Activated CD8-positive, alpha-beta T cell treated with anti-CD3 and anti-CD28 coated beads for 36 hours (primary cell): ENCODE measurements at places on chromosomes 4 and X.

GRCh38 chrX:153381684-153382532, 19.2 kb downstream of the PNMA6E start:
- H3K4me3 ChIP-seq: no peak overlapping the region
- H3K36me3 ChIP-seq: no peaks in the 10 kb centered on the region
- peak; percentile 35 for DNase-seq

- no peak overlapping the region for H3K4me3 ChIP-seq
- H3K4me1 ChIP-seq: no peaks in the 10 kb centered on the region
- H3K27ac ChIP-seq: no peak overlapping the region
- H3K36me3 ChIP-seq: peaks cover 1% of the 10 kb centered on the region
- no peaks in the 10 kb centered on the region for H3K27me3 ChIP-seq
Measured at GRCh38 chrX:38304010-38304409, 23.3 kb downstream of the RPGR start.

GRCh38 chr4:8904666-8905065, 33.0 kb upstream of the HMX1 start:
- H3K4me3 ChIP-seq: no peak overlapping the region
- H3K36me3 ChIP-seq: peaks cover 2% of the 10 kb centered on the region
- H3K27me3 ChIP-seq: no peaks in the 10 kb centered on the region
- H3K4me1 ChIP-seq: no peaks in the 10 kb centered on the region

- no peak for DNase-seq
- H3K4me3 ChIP-seq: peak overlapping the region; percentile 83
- peaks cover 49% of the 10 kb centered on the region for H3K4me1 ChIP-seq
Measured at GRCh38 chr4:119211867-119212233, 663 bp upstream of the USP53 start.

GRCh38 chrX:54640103-54640690, 110.2 kb downstream of the GNL3L start:
- peak overlapping the region; percentile 78 for H3K4me3 ChIP-seq
- peaks cover 9% of the 10 kb centered on the region for H3K4me1 ChIP-seq
- peaks cover 2% of the 10 kb centered on the region for H3K36me3 ChIP-seq

- H3K27me3 ChIP-seq: no peaks in the 10 kb centered on the region
- no peak for DNase-seq
Measured at GRCh38 chr4:189237340-189237739, 703.3 kb upstream of the FRG1 start.

DNA sequence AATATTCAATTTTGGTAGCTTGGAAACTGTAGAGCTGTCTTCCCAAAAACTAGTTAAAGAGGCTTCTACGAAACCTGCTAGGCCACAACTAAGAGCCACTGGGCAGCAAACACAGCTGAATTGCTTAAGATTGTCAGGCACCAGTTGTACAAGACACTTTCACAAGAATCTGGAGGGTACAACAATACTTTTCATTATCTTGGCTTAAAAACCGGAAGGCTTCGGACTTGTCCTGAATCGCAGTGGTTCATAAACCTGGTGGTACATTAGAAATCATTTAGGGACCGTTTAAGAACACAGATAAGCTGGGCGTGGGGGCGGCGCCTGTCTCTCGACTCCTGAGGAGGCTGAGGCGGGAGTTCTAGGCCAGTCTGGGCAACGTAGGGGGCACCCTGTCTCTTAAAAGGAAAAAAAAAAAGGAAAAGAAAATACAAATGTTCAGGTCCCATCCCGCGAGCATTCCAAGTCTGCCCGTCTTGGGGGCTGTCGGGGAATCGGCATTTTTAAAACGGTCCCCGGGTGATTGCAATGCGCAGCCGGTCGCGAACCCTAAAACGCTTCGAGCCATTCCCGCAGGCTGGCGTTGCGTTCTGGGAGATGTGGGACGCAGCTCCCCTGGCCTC, 763 bp downstream of the PYURF start:
- peak overlapping the region; percentile 90 for H3K4me3 ChIP-seq
- peak overlapping the region; percentile 89 for H3K27ac ChIP-seq
- H3K4me1 ChIP-seq: peaks cover 35% of the 10 kb centered on the region
- H3K36me3 ChIP-seq: peaks cover 10% of the 10 kb centered on the region

GRCh38 chrX:11427453-11428071, 134.3 kb downstream of the AMELX start:
- H3K27me3 ChIP-seq: peaks cover 24% of the 10 kb centered on the region
- H3K36me3 ChIP-seq: no peaks in the 10 kb centered on the region
- no peak overlapping the region for H3K4me3 ChIP-seq
- no peaks in the 10 kb centered on the region for H3K4me1 ChIP-seq
- H3K27ac ChIP-seq: no peak overlapping the region

- H3K36me3 ChIP-seq: no peaks in the 10 kb centered on the region
- H3K4me1 ChIP-seq: no peaks in the 10 kb centered on the region
- no peaks in the 10 kb centered on the region for H3K27me3 ChIP-seq
Measured at GRCh38 chrX:70825366-70825765, 83.1 kb downstream of the TEX11 start.

DNA sequence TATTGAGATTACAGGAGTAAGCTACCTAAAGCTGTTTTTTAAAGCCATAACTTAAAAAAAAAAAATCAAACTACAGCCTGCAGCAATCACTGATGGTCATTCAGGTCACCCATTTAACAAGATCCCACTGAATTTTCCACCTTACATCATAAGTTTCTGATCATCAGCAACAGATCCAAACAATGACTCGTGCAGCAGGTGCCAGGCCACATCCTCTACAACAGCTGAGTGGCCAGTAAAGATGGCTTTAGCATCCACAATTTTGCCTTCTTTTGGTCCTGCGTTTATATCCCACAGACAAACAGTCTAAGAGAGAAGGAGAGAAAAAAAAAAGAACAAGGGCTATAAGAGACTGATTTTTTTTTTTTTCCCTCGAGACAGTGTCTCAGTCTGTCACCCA, 16.6 kb downstream of the RBBP7 start:
- peak overlapping the region; percentile 63 for H3K27ac ChIP-seq
- DNase-seq: no peak
- peaks cover 53% of the 10 kb centered on the region for H3K4me1 ChIP-seq
- peaks cover 62% of the 10 kb centered on the region for H3K36me3 ChIP-seq
- H3K27me3 ChIP-seq: no peaks in the 10 kb centered on the region

- peaks cover 65% of the 10 kb centered on the region for H3K27me3 ChIP-seq
- H3K36me3 ChIP-seq: no peaks in the 10 kb centered on the region
- H3K4me1 ChIP-seq: peaks cover 35% of the 10 kb centered on the region
Measured at GRCh38 chr4:153787061-153787560, 1.8 kb downstream of the SFRP2 start.

- H3K4me1 ChIP-seq: no peaks in the 10 kb centered on the region
- no peaks in the 10 kb centered on the region for H3K27me3 ChIP-seq
- no peak for DNase-seq
- H3K36me3 ChIP-seq: peaks cover 5% of the 10 kb centered on the region
- no peak overlapping the region for H3K27ac ChIP-seq
Measured at GRCh38 chr4:2091990-2092668, 33.0 kb downstream of the NAT8L start.

GRCh38 chr4:65033899-65034298, 624.6 kb upstream of the TECRL start:
- no peaks in the 10 kb centered on the region for H3K4me1 ChIP-seq
- no peak overlapping the region for H3K4me3 ChIP-seq
- no peak overlapping the region for H3K27ac ChIP-seq
- no peaks in the 10 kb centered on the region for H3K36me3 ChIP-seq
- no peak for DNase-seq

- DNase-seq: peak; percentile 73
- peaks cover 53% of the 10 kb centered on the region for H3K4me1 ChIP-seq
- peak overlapping the region; percentile 98 for H3K4me3 ChIP-seq
- H3K27me3 ChIP-seq: no peaks in the 10 kb centered on the region
- H3K36me3 ChIP-seq: peaks cover 19% of the 10 kb centered on the region
- H3K27ac ChIP-seq: peak overlapping the region; percentile 91
Measured at GRCh38 chrX:48956728-48957414, 536 bp downstream of the OTUD5 start.

- H3K27me3 ChIP-seq: peaks cover 10% of the 10 kb centered on the region
- no peaks in the 10 kb centered on the region for H3K36me3 ChIP-seq
- no peak for DNase-seq
- H3K4me3 ChIP-seq: no peak overlapping the region
Measured at GRCh38 chrX:30302956-30303355, 6.2 kb downstream of the NR0B1 start.

GRCh38 chr4:94349193-94349592, 6.6 kb upstream of the HPGDS start:
- peaks cover 62% of the 10 kb centered on the region for H3K4me1 ChIP-seq
- H3K27ac ChIP-seq: peak overlapping the region; percentile 72
- no peaks in the 10 kb centered on the region for H3K36me3 ChIP-seq
- peaks cover 20% of the 10 kb centered on the region for H3K27me3 ChIP-seq
- H3K4me3 ChIP-seq: no peak overlapping the region

GRCh38 chrX:276581-277201, 4.5 kb upstream of the PLCXD1 start:
- H3K4me1 ChIP-seq: peaks cover 17% of the 10 kb centered on the region
- H3K4me3 ChIP-seq: peak overlapping the region; percentile 74
- H3K27me3 ChIP-seq: no peaks in the 10 kb centered on the region
- H3K27ac ChIP-seq: no peak overlapping the region

DNA sequence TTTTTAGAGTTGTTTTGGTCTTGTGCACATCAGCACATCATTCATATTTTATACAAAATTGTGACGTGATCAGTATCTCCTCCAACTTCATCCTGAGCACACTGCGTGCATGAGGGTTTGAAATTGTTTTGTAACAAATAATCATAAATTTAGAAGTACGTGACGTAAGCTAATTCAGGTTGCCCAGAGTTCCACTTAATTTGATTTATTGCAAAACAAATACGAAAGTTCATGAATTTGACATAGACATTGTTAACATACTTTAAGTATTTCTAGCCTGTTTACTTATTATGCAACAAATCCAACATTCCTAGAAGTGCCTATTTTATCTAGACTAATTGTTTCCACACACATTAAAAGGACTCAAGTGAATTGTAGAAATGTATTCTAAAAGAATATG, 48.3 kb downstream of the MAP7D3 start:
- no peak for DNase-seq
- H3K27ac ChIP-seq: peak overlapping the region; percentile 71
- H3K4me3 ChIP-seq: no peak overlapping the region
- no peaks in the 10 kb centered on the region for H3K27me3 ChIP-seq
- peaks cover 23% of the 10 kb centered on the region for H3K4me1 ChIP-seq

GRCh38 chr4:172819353-172819752, 349.3 kb upstream of the GALNT7 start:
- no peak overlapping the region for H3K27ac ChIP-seq
- no peaks in the 10 kb centered on the region for H3K4me1 ChIP-seq
- no peak for DNase-seq
- H3K36me3 ChIP-seq: no peaks in the 10 kb centered on the region
- peaks cover 3% of the 10 kb centered on the region for H3K27me3 ChIP-seq
- no peak overlapping the region for H3K4me3 ChIP-seq

- no peaks in the 10 kb centered on the region for H3K27me3 ChIP-seq
- no peaks in the 10 kb centered on the region for H3K4me1 ChIP-seq
- no peak overlapping the region for H3K4me3 ChIP-seq
- H3K36me3 ChIP-seq: no peaks in the 10 kb centered on the region
Measured at GRCh38 chrX:14546190-14546589, 16.9 kb downstream of the GLRA2 start.

GRCh38 chrX:47864785-47865184, 28.1 kb downstream of the ZNF81 start:
- H3K4me1 ChIP-seq: no peaks in the 10 kb centered on the region
- H3K27ac ChIP-seq: no peak overlapping the region
- peaks cover 9% of the 10 kb centered on the region for H3K36me3 ChIP-seq
- DNase-seq: no peak
- no peaks in the 10 kb centered on the region for H3K27me3 ChIP-seq

GRCh38 chr4:183038436-183038835, 60.6 kb upstream of the WWC2 start:
- H3K36me3 ChIP-seq: no peaks in the 10 kb centered on the region
- DNase-seq: no peak

DNA sequence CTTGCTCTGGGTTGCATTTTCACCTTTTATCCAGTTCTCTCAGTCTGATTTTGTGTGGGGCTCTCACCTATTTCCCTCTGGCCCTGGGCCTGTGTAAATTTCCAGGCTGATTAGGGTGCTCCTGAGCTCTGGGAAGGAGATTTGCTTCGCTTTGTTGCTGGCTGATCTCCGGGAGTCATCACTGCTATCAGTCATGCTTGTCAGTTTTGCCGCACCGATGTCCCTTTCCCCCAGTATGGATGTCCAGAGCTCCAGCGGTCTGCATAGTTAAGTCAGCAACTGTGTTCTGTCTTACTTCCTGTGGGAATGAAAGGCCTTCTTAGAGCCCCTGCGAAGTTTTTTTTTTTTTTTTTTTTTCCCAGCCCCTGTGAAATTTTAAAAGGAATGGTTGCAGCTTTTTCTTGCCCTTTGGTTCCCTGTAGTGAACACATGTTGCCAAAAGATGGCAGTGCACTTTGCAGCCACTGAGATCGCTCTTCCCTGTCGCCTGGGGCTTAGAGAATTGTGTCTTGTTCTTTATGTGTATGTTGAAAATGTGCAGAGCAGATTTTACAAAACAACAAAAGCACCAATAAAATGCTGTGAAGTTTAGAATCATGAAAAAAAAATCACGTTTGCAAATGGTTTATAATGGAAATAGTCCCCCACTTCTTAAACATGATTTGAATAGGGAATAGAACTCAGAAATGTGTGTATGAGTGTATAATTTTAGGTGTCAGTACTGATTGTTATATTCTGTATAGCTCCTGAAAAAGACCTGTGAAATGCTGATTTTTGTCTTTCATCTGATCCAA, 109.1 kb upstream of the SLC4A4 start:
- DNase-seq: no peak
- peaks cover 1% of the 10 kb centered on the region for H3K27me3 ChIP-seq
- no peak overlapping the region for H3K4me3 ChIP-seq
- no peaks in the 10 kb centered on the region for H3K4me1 ChIP-seq
- no peaks in the 10 kb centered on the region for H3K36me3 ChIP-seq
- H3K27ac ChIP-seq: no peak overlapping the region

- H3K4me1 ChIP-seq: no peaks in the 10 kb centered on the region
- DNase-seq: no peak
- no peaks in the 10 kb centered on the region for H3K36me3 ChIP-seq
- H3K27me3 ChIP-seq: peaks cover 3% of the 10 kb centered on the region
Measured at GRCh38 chr4:41796545-41797210, 48.2 kb upstream of the PHOX2B start.

- peaks cover 61% of the 10 kb centered on the region for H3K36me3 ChIP-seq
- no peak overlapping the region for H3K27ac ChIP-seq
- no peaks in the 10 kb centered on the region for H3K27me3 ChIP-seq
- no peak for DNase-seq
Measured at GRCh38 chr4:1971456-1972200, 37.1 kb downstream of the NELFA start.

- no peaks in the 10 kb centered on the region for H3K36me3 ChIP-seq
- no peaks in the 10 kb centered on the region for H3K27me3 ChIP-seq
- H3K4me3 ChIP-seq: no peak overlapping the region
- peak overlapping the region; percentile 76 for H3K27ac ChIP-seq
Measured at GRCh38 chrX:42739258-42739657, 38.7 kb downstream of the PPP1R2C start.

GRCh38 chr4:148376151-148376550, 66.1 kb downstream of the NR3C2 start:
- peak overlapping the region; percentile 42 for H3K4me3 ChIP-seq
- peak overlapping the region; percentile 81 for H3K27ac ChIP-seq
- H3K36me3 ChIP-seq: no peaks in the 10 kb centered on the region
- DNase-seq: peak; percentile 56
- H3K27me3 ChIP-seq: no peaks in the 10 kb centered on the region
- peaks cover 33% of the 10 kb centered on the region for H3K4me1 ChIP-seq
